ENCODE measurements at places on chromosomes 7 and 10. TPM values are rescaled to one million over a fixed set of nuclear protein-coding genes. Genes with fewer than 3 reads are reported as not detected.

The CCDC7 gene
- total RNA-seq, result 3.6 TPM

The NKX6-2 gene
- not detected for total RNA-seq

The AOC1 gene
- total RNA-seq, result not detected

The ICA1 gene
- total RNA-seq, result 3.1 TPM

The TACR2 gene
- 0.26 TPM for total RNA-seq

The GNAT3 gene
- total RNA-seq, result 0.16 TPM

The PIP4K2A gene
- 6.9 TPM for total RNA-seq

The AGBL3 gene
- total RNA-seq, result 0.52 TPM

The RBP4 gene
- not detected for total RNA-seq

The FAM25A gene
- total RNA-seq, result not detected

The ANKRD7 gene
- total RNA-seq, result 0.91 TPM

The TCERG1L gene
- not detected for total RNA-seq

The ZNF365 gene
- 3.4 TPM for total RNA-seq

The AKR1C1 gene
- total RNA-seq, result 72.8 TPM

The MEOX2 gene
- total RNA-seq, result 0.13 TPM

The BAMBI gene
- total RNA-seq, result 23.4 TPM

The CYP2C8 gene
- total RNA-seq, result not detected

The KCP gene
- total RNA-seq, result not detected

The TRPV6 gene
- total RNA-seq, result not detected

The SLC26A3 gene
- total RNA-seq, result not detected

The FGFBP3 gene
- total RNA-seq, result 2.2 TPM

The PTF1A gene
- not detected for total RNA-seq

The HGF gene
- total RNA-seq, result 78.2 TPM

The KCNMA1 gene
- total RNA-seq, result 7.0 TPM

The MBLAC1 gene
- total RNA-seq, result 4.3 TPM

The TPST1 gene
- 71.6 TPM for total RNA-seq

The GNG11 gene
- 76.7 TPM for total RNA-seq

The MRPS17 gene
- 11.4 TPM for total RNA-seq

The HOXA1 gene
- total RNA-seq, result 1.4 TPM

The SMARCD3 gene
- 51.5 TPM for total RNA-seq

The POLR2J3 gene
- total RNA-seq, result 30.8 TPM

The ERVW-1 gene
- not detected for total RNA-seq

The AGR2 gene
- total RNA-seq, result not detected

The HOXA5 gene
- total RNA-seq, result 134 TPM

The MAGI2 gene
- 3.7 TPM for total RNA-seq

The TAS2R60 gene
- total RNA-seq, result not detected

The MEST gene
- 44.7 TPM for total RNA-seq

The ASB10 gene
- not detected for total RNA-seq

The MACC1 gene
- 0.24 TPM for total RNA-seq

The LRRC18 gene
- not detected for total RNA-seq

The ANKRD30A gene
- total RNA-seq, result not detected

The LIPA gene
- 46.9 TPM for total RNA-seq

The PPA1 gene
- total RNA-seq, result 122 TPM

The SRGN gene
- total RNA-seq, result 60.0 TPM

The NAT16 gene
- not detected for total RNA-seq

The CRHR2 gene
- not detected for total RNA-seq

The SDK1 gene
- 4.9 TPM for total RNA-seq

The LIPJ gene
- not detected for total RNA-seq

The ARL3 gene
- 13.1 TPM for total RNA-seq

The CTAGE4 gene
- total RNA-seq, result 0.72 TPM

Measured in epithelial cell of alveolus of lung (primary cell).